CD8-positive, alpha-beta T cell (primary cell): ENCODE measurements at places on chromosomes 12 and 14. TPM values are rescaled to one million over a fixed set of nuclear protein-coding genes. Genes with fewer than 3 reads are reported as not detected.

DNA sequence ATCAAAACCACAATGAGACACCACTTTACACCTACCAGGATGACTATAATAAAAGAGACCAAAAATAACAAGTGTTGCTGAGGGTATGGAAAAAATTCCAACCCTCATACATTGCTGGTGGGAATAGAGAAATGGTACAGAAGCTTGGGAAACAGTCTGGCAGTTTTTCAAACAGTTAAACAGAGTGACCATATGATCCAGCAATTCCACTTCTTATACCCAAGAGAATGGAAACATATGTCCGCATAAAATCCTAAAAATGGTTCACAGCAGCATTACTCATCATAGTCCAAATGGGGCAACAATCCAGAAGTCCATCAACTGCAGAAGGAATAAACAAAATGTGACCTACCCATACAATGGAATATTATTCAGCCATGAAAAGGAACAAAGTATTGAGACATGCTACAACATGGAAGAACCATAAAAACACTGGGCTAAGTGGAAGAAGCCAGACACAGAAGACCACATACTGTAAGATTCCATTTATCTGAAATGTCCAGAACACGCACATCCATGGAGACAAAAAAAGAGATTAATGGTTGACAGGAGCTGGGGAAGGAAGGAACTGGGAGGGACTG is 44.5 kb downstream of the CHGA start:
- DNase-seq, result no peak

SYNDIG1L gene
- total RNA-seq, result not detected

DNA sequence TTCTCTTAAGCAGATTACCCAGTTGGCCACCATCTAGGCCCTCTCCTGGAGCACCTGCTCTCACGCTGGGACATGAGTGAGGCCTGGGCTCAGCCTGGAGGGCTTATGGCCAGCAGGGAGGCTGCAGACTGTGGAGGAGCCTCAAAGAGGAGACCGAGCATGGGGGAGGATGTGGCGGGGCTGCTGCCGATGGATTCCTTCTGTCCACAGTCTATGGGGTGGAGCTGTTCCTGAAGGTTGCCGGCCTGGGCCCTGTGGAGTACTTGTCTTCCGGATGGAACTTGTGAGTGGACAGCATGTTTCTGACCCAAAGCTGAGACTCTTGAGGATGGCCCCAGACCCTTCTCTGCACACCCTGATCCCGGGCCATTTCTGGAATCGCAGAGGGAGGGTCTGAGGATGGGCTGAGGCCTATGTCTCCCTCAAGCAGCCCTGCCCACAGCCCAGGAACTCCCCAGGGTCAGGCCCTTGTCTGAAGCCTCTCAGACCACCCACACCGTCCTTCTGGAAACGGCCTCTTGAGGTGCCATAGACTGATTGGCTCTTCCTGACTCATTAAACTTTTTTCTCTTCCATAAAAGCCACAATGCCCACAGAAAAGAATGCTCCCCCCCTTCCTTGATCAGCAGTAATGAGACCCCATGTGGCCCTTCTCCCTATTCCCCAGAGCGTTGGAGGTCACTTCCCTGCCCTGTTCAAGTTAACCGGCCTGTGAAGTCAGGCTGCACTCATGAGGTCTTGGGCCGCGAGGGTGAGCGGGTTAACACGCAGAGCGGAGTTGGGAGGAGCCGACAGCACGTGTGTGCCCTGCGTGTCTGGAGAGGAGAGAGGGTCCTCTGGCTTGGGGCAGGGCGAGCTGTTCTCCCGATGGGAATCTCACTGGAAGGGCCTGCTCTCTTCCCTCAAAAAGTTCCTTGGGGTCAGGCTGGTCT is 49.0 kb downstream of the SLC8B1 start:
- DNase-seq, result no peak

DNA sequence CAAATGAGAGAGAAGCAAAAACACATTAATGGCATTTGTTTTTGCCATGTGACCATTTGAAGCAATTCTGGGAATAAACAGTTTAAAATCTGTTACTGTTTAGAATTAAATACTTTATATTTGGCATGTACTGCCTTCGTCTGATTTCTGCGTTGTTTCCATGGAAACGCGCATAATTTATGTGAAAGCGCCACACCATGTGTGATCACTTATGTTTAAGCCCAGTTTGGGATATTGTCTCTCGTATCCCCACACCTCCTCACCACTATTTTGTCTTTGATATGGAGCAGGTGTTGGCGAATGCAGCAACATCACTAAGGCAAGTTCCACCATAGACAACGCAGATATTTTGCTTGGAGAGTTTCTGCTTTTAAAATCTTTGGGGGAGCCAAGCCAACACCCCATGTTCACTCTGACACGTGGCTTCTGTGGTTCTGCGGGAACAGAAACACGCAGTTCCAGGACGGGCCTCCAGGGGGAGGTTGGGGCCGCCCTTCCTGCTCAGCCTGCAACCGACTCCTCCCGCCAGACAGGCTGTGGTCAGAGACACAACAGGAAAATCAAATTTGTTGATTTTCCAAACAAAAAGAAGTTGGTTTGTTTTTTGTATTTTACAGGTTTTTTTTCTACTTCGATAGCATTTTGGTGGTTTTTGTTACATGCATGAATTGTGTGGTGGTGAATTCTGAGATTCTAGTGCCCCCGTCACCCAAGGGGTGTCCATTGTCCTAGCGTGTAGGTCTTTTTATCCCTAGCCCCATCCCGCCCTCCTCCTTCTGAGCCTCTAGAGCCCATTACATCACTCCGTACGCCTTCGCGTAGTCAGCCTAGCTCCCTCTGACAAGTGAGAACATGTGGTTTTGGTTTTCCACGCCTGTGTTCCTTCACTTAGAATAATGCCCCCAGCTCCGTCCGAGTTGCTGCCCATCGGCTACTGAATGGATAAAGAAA is 101.9 kb upstream of the SFSWAP start:
- peak; percentile 80 for DNase-seq

PLEK2 gene
- not detected for total RNA-seq

DNA sequence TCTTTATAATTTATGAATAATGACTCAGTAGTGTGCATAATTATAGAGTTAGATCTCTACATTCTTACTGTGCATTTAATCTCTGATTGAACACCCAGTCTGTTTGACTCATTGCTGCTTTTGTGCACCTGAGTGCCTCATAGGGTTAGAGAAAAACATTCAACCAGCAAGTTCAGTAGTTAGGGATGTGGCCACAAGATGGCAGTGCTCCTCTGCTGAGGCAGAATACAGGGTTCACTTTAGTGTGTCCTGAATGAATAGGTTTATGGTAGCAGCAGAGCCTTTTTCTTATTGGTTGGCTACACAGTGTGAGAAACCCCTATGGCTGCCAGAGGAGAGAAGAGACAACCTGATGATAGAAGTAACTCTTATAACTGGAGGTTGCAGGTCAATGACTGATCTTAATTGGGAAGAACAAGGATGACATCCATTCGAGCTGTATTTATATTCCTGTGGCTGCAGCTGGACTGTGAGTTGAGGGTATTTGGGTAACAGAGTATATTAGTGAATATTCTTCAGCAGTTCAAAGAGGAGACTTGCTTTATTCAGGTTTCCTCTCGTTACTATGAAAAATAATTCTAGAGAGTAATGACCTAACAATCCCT is 194.9 kb upstream of the OR4E1 start:
- peak; percentile 83 for DNase-seq

AICDA gene
- total RNA-seq, result not detected

DNA sequence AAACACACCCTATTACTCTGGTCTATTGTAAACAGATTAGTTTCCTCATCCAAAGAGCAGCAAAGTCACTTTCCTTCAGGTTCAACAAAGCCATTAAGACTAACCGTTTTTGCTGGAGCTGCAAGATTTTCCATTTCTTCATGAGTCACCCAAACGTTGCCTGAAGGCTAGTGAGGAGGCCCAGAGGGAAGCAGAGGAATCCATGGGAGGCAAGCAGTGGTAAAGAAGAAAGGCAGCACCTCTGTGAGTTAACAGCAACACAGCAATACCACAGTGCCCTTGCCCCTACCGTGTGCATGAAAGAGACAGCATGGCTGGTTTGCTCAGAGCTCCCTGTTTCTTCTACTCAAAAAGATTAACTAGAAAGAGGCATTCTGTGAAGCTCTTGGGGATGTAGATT is 206.3 kb downstream of the ACSS3 start:
- no peak for DNase-seq

- no peak for DNase-seq
These were observed 98.3 kb downstream of the TTC7B start for GRCh38 chr14:90717916-90718315.

ALX1 gene
- not detected for total RNA-seq

STON2 gene
- total RNA-seq, result not detected

GRCh38 chr12:24084800-24085199 is 135.3 kb upstream of the SOX5 start:
- no peak for DNase-seq

GRCh38 chr12:69129017-69129416 is 110.4 kb upstream of the CPSF6 start:
- no peak for DNase-seq

- no peak for DNase-seq
These were observed 127.2 kb upstream of the MYF6 start for GRCh38 chr12:80580254-80580653.

GRCh38 chr12:91931111-91931510 is 214.5 kb downstream of the BTG1 start:
- no peak for DNase-seq
